Activated CD8-positive, alpha-beta memory T cell treated with anti-CD3 and anti-CD28 coated beads, Interleukin-2, amount 10 ng/mL, durations not matched to agents 7 days and 5 days (primary cell): ENCODE measurements at places on chromosomes 2 and 18. TPM values are rescaled to one million over a fixed set of nuclear protein-coding genes. Genes with fewer than 3 reads are reported as not detected.

AP1S3 gene
- total RNA-seq: 13.5 TPM

C2orf66 gene
- 0.16 TPM for total RNA-seq

TPO gene
- total RNA-seq: not detected

CCDC68 gene
- not detected for total RNA-seq

FEV gene
- not detected for total RNA-seq

KIF5C gene
- total RNA-seq: 16.2 TPM

TMEM214 gene
- 68.7 TPM for total RNA-seq

ALK gene
- not detected for total RNA-seq

RAMP1 gene
- total RNA-seq: 3.9 TPM

CABYR gene
- 1.2 TPM for total RNA-seq

M1AP gene
- not detected for total RNA-seq

MALL gene
- total RNA-seq: not detected

KIAA2012 gene
- total RNA-seq: 0.05 TPM

PKDCC gene
- not detected for total RNA-seq

NOP58 gene
- total RNA-seq: 143 TPM

UCN gene
- total RNA-seq: 1.1 TPM

ERFE gene
- not detected for total RNA-seq

CYS1 gene
- total RNA-seq: 0.75 TPM

CDK5R2 gene
- total RNA-seq: not detected
